Central memory CD4-positive, alpha-beta T cell (primary cell): ENCODE measurements at places on chromosomes 7 and 10.

DNA sequence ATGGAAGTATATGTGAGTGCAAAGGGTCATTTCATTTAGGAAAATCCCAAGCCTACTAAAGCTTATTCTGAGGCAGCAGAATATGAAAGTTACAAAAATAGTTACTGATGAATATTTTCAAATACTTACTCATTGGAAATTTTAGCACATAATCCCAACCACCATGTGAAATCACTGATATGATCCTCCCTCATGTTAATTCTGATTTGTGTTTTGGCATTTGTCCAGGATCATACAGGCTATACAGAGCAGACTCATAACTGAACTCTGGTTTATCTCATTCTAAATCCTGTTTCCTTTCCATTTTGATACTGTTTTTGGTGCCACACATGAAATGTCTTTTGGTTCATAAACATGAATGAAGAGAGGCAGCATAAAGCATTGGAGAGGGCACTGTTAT is 3.4 kb upstream of the FAM24B start:
- DNase-seq, result no peak

GRCh38 chr7:55308186-55308929 is 56.8 kb upstream of the LANCL2 start:
- DNase-seq, result no peak

DNA sequence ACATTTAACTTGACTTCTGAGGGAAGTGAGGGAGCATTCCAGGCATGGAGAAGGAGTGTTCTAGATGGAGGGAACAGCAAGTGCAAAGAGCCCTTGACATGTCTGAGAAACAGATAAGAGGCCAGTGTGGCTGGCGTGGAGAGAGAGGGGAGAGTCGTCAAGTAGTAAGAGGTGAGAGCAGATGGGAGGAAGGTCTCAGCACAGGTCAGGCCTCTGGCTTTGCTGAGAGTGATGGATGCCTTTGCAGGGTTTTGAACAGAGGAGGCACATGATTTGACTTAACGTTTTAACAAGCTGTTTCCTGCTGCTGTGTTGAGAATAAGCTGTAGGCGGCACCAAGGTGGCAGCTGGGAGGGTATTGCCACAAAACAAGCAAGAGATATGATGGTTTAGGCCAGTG is 97.2 kb downstream of the KAT6B start:
- DNase-seq, result no peak

- no peak for DNase-seq
Observed at GRCh38 chr10:86085136-86085535, 281.5 kb downstream of the GRID1 start.

DNA sequence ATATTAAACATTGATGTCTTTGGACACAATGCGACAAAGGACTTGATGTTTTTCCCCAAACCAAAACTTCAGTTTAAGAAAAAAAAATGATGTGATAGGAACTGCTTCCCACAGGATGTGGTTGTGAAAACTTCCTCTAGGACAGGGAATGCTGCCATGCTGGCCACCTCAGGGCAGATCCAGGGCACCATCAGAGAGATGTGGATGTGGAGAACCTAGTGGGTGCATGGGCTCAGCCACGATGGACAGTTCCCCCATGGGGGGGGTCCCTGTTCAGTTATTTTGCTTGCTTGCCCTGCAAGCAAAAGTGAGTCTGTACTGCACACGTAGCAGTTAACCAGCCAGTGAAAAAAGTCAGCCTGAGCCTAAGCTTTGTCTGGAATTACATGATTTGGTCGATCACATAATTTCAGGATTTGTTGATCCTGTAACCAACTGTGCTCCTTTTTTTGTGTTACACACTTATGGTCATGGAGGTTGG is 36.3 kb downstream of the LAMB4 start:
- DNase-seq, result no peak

- DNase-seq, result no peak
Observed at GRCh38 chr7:29255199-29255878, 60.8 kb downstream of the CHN2 start.

GRCh38 chr7:89958525-89959068 is 195.7 kb upstream of the STEAP1 start:
- no peak for DNase-seq

- no peak for DNase-seq
Observed at GRCh38 chr7:95213809-95214492, 110.4 kb downstream of the PON1 start.
